H4 (cell line): ENCODE measurements at places on chromosomes 12 and 14.

DNA sequence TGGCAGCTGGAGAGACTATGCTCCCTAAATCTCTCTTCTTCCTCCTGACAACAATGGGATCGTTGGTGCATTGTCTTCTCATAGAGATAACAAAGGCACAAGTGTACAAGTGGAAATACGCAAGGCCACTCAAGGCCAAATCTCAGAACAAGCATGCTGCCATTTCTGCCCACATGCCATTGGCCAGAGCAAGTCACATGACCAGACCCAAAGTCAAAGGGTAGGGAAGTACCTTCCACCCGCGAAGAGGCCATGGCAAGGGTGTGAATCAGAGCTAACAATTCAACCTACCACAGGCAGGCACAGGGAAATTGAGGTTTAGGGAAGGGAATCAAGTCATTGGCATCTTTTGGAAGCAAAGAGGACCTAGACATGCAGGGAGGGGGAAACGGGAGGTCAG is 38.5 kb upstream of the IGF1 start:
- no peak for DNase-seq

GRCh38 chr14:36976571-36977023 is 195.8 kb downstream of the SLC25A21 start:
- DNase-seq = peak; percentile 73

DNA sequence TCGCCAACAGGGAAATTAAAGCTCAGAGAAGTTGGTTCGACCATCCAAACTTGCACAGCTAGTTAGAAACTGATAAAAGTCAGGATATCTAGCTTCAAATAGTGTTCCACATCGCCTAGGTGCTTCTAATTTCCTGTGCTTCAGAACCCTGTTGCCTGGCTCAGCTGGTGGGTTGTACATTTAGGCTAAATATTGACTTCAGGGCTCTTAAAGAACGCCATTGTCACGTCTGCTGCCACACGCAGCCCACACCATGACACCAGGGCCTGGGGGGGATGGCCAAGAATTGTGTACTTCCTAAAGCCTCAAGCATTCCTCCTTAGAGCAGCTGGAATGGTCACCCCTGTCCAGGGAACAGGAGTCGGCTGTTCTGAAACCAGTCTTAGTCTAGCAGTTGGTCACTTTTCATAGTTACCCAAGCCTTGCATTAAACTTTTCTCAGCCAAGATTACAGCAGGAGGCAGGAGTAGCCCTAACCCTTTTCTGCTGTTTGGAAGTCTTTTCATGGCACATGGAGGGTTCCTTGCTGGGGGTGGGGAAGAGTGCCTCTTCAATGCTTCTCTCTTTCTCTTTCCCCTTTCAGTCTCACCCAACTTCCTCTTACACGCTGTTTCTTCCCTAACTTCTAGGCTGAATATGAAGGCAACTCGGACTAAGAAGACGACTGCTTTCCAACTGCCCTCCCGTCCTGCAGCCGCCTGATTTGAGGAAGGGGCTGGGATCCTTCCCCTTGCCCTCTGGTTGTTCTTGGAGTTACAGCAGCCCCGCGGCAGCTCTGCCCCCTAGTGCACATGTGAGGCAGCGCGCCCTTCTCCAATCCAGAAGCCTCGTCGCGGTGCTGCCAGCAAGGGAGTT is 17.1 kb downstream of the FOS start:
- DNase-seq = peak; percentile 56

- DNase-seq = peak; percentile 40
Measured at GRCh38 chr12:116164250-116165035, 113.0 kb downstream of the MED13L start.

- DNase-seq = no peak
Measured at GRCh38 chr12:132475304-132476037, 14.5 kb upstream of the FBRSL1 start.

DNA sequence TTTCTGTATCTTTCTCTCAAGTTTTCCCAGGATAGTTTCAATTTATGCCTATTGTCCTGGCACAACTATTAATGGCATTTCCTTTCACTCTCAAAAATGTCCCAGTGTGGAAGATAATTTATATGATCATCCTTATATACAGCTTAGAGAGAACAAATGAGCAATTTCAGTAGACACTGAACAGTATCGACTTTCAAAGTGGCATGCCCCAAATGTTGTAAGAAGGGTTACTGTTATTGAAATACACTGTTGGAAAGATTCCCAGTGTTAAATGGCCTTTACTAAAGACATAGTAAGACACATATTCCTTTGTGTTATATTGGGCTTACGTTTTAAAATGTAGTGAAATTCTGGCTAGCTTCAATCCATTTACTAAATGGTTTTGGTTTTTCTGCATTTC is 202.3 kb upstream of the CDKN3 start:
- no peak for DNase-seq

DNA sequence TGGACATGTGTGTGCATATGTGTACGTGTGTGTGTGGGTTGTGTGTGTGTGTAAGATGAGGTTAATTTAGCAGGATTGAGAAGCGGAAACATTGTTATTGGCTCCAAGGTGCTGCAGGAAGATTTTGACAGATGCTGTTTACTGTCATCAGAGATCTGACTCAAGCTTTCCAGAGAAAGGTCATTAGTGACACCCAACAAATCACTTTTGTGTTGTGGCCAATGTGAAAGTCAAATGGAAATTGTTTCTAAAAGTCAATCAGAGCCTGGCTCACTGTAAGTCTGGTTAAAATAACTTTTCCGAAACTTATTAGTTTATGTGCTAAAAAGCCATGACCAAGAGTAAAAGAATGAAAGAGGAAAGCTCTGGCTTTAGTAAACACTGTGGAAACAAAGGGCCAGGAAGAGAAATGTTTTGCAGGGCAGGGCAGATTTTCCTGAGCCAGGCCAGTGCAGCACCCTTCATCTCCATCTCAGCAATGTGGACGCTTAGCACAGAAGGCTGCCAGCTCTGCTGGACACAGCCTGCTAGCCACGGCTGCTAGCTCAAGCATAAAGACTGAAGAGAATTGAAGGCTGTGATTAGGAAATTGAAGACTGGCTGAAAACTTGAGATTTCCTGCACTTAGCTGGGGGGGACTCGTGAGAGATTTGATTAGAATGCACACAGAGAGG is 235.8 kb downstream of the NEDD1 start:
- no peak for DNase-seq

- DNase-seq = no peak
Measured at GRCh38 chr14:88611878-88612277, 49.0 kb downstream of the ZC3H14 start.

DNA sequence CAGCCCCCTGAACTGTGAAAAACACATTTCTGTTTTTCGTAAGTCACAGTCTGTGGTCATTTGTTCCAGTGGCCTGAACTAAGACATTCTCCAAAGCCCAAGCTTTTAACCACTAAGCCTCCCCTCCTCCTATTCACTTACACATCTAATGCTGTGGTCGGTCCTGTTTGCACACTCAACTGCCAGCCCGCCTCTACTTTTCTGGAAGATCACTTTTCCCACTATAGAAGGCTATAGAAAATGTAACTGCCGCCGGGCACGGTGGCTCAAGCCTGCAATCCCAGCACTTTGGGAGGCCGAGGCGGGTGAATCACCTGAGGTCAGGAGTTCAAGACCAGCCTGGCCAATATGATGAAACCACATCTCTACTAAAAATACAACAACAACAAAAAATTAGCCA is 524.7 kb upstream of the TMEM132C start:
- peak; percentile 25 for DNase-seq

- no peak for DNase-seq
Measured at GRCh38 chr14:90017371-90017770, 44.4 kb upstream of the KCNK13 start.

DNA sequence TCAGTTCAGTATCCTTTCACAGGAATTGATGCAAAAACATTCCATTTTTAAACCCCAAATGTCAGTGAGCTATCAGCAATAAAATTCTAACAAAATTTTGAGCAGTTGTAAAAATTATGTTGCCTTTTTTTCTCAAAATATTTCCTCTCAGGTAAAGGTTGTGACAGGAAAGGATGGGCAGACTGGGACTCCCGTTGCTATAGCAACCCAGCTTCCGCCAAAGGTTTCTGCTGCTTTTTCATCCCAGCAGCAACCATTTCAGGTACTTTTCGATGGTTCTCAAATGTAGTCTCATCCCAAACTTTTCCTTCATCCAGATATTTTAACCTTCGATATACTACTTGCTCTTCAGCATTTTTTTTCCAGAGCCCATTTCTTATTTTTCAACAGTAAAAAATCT is 13.6 kb downstream of the EP400 start:
- no peak for DNase-seq

DNA sequence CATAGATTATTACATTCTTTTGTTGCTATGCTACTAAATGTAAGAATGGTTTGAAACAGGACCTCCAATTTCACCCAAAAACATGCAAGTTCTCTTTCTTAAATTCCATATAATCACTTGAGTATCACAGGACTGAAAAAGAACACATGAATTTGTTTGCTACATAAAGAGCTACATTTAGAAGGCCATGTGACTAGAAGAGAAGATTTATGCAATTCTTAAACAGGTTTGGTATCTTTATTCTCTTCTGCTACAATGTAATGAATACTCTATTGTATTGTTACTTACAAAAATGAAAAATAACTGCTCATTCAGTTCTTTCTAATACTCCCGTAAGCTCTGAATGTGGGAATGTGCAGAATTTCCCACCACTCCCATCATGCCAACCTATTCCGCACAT is 9.3 kb downstream of the EPS8 start:
- no peak for DNase-seq

- no peak for DNase-seq
Measured at GRCh38 chr14:85701763-85702162, 171.8 kb downstream of the FLRT2 start.

DNA sequence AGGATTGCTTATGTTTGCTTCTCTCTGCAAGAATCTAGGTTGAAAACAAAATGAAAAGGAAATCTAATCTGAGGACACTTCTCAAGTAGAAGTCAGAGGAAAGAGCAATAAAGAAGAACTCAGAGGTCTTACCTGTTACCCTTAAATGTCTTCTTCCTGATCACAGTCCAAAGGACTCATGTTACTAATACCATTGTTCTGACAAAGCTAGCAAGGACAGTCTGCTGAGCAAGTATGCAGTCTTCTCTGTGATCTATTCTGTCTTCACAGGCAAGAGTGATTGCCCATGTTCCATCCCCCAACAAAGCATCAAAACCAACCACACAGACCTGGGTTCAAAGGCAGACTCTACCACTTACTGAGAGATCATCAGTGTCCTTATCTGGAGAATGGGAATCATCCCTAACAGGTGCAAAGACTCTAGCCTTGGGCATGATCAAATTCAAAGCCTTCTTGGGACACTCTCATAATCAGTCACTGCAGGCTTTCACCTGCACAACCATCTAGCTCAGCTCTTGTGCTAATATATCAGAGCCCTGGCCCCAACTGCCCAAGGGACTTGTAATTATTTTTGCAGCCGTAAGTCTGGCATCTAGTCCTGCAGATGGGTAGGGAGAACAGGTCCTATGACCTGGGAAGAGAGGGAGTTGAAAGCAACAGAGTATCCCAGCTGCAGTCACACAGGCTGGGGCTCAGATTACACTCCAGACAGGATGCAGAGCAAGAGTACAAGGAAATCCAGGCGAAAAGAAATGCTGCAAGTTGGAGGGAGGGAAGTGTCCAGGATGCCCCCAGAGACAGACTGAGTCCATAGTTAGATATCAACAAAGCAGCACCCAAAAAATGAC is 97.9 kb upstream of the NUDT4 start:
- DNase-seq = no peak

DNA sequence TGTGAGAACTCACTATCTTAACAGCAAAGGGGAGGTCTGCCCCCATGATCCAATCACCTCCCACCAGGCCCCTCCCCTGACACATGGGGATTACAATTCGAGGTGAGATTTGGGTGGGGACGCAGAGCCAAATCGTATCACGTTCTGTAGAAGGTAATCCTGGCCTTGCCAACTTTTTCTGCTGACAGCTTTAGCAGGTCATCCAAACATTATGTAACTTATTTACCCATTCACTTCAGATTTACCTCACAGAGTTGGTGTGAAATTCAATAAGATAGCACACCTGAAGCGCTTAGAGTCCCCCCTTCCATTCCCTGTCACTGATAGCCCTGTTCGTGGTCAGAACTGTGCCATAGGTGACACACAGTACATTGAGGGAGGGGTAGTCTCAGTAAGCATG is 219.1 kb downstream of the FBXL14 start:
- no peak for DNase-seq

DNA sequence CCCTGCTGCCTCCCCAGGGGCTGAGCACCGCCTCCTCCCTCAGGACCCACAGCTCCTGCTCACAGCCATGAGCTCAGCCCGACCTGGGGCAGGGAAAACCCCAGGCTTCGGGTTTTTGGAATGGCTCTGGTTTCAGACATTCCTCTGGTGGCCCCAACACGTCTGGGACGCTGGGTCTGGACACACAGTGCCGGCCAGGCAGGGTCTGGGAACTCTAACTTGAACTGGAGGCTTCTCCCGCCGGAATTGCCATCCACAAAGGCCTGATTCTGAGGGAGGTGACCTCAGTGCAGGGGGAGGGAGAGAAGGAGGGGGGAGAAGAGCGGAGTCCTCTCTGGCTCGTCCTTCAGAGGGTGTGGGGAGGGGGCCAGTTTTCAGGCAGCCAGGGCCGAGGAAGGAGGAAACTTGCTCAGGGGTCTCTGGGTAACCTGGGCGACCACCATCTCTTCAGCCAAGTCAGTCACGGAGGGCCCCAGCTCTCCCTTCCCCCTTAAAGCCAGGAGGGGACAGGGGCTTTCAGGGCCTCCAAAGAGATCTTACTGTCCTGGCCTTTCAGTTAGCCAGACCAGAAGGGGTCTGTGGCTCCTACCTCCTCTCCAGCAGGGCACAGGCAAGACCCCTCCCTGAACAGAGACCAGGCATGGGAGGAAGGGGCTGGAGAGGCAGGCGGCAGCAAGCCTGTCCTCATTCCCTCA is 19.4 kb downstream of the NCKAP5L start:
- no peak for DNase-seq

DNA sequence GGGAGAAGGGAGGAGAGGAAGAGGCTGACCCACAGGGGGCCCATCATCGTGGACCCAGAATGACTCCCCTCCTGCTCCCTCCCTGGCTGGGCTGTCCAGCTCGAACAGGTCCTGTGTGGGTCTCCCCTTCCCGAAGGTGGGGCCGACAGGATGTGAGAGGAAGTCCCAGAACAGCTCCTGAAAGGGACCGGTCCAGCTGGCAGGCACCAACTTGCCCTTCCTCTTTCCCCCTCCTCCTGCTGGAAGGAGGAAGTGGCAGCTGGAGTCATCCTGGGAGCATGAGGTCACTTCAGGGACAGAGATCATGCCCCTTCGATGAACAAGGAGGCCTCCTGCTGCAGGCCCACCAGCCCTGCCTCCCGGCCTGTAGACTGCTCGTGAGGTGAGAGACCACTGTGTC is 35.0 kb upstream of the BEGAIN start:
- no peak for DNase-seq
